Stimulated activated memory B cell treated with anti-CD40 and anti-IgM and Interleukin-4, amounts not matched to agents 10 μg/mL and 1 μg/mL and 100 μg/mL, for 72 hours (primary cell): ENCODE measurements at places on chromosomes 7 and 10.

DNA sequence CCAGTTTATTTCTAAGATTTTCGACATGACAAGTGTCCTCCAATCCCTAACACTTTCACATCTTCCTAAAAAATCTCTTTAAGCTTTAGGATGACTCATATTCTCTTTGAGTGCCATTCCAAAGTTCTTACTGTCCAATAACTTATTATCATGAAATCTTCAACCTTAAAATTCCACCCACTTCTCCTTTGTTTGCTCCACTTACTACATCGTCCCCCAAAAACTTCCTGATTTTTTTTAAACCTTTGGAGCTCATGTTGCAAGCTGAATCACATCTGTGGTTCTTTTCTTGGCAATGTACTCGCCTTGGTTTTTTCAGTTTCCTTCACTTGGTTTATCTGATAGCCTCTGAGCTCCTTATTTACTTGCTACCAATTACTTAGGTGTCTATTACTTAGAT, 39.2 kb upstream of the JCAD start:
- ATAC-seq, result no peak

DNA sequence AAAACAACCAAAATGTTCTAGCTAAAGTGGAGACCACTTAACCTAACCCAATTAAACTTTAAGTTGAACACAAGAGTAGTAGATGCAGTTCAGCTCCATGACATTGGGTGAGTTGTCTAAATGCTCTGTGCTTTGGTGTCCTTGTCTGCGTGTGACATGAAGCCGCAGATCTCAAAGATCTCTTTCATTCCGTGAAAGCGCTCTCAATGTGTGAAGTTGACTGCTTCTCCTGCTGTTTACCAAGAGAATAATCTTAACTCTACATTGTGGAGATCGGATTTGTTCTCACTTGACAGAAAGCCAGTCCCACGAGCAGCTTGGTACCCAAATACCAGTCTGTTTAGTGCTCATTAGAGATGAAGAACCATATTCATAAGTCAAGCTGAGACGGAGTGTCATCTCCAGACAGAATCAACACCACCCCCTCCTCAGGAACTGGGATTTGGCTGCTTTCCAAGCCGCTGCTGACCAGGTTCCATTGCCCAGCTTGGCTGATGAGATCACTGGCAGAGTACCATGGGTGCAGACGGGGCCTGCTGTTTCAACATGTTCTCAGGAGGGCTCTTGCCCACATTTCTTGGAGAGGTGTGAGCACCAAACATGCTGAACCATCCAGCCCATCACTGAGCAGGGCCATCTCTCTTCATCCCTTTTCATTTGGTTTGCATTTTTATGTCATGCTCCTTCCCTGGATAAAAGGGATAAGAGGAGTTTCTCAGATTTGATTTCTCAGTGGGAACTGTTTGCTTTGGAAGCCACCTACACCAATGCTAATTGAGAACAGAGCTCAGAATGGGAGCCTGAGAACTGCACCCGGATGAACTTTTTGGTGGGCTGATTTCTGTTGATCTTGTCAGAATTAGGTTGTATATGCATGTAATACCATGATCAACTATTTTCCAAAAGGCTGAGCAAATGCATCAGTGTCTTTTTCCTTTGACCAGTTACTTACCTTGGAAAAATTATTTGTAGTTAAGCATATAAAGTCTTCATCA, 95.8 kb upstream of the AGBL3 start:
- no peak for ATAC-seq

GRCh38 chr7:144780071-144780608, 55.7 kb downstream of the TPK1 start:
- ATAC-seq, result no peak

- no peak for ATAC-seq
Measured at GRCh38 chr7:30169579-30169978, 34.8 kb downstream of the MTURN start.

- ATAC-seq, result no peak
Measured at GRCh38 chr10:116096526-116096925, 176.5 kb downstream of the GFRA1 start.

GRCh38 chr7:129298268-129298893, 73.6 kb downstream of the AHCYL2 start:
- no peak for ATAC-seq

DNA sequence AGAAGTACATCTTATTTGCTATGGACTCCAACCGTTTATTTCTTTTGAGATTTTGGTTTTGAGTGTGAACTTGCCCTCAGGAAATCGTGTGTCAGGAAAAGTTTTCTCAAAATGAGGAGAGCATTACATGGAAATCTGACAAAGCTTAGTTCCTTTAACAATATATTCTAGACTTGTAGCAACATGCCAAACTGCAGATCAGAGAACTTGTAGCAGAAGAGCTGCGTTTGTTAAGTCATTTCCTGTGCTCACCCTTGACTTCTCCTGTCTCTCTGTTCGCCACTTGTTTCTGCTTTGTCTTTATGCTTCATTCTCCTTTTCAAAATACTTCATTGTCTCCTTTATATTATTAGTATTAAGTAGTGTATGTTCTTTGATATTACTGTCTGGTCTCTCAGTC, 116.6 kb upstream of the FOXP2 start:
- no peak for ATAC-seq

GRCh38 chr10:23345861-23346260, 1.3 kb upstream of the C10orf67 start:
- no peak for ATAC-seq

GRCh38 chr7:55513868-55514267, 58.4 kb downstream of the VOPP1 start:
- ATAC-seq, result peak; percentile 55

- no peak for ATAC-seq
Measured at GRCh38 chr7:4331711-4332110, 350.4 kb upstream of the FOXK1 start.

DNA sequence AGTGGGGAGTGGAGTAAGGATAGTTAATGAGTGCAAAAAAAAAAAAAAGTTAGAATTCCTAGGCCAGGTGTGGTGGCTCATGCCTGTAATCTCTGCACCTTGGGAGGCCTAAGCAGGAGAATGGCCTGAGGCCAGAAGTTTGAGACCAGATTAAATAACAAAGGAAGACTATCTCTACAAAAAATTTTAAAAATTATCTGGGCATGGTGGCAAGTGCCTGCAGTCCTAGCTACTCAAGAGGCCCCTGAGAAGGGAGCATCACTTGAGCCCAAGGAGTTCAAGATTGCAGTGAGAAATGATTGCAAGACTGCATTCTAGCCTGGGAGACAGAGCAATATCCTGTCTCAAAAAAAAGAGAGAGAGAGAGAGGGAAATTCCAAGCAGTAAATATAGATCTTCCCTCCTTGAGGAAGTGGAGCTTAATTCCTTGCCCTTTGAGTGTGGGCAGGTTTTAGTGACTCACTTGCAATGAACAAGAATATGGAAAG, 19.5 kb upstream of the CSTF2T start:
- peak; percentile 47 for ATAC-seq
